GM13977 (cell line): ENCODE measurements at places on chromosomes 5 and 9.

DNA sequence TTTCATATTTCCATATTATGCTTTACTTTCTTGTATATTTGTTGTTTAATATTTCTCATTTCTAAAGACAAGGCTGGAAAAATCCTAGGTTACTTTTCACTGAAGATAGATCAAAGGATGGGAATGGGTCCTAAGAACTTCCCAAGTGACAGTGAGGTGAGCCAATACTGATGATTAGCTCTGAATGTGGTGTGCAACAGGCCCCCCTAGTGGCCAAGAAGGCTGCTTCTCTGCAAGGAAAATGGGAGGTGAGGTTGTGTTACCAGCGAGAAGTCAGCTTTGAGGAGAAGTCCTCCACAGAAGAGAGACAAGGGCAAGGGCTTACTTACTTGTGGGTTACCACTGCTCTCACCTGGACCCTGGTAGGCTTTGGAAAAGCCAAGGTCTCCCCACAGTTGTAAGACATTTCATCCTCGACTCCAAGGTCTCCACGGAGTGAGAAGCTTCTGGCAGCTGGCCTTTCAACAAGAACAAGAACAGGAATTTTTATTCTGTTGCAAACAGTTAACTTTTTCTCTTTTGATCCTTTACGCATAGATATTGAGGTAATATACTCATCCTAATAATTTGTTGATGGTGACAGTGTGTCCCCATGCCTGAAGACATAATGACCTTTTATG is 69.9 kb downstream of the MAMDC2 start:
- peak; percentile 42 for DNase-seq

GRCh38 chr5:138371454-138371853 is 19.0 kb downstream of the KDM3B start:
- no peak for DNase-seq

- DNase-seq = no peak
These were observed 19.9 kb upstream of the SUSD1 start for GRCh38 chr9:112194969-112195431.

- DNase-seq = no peak
These were observed 110.7 kb downstream of the OLFM1 start for GRCh38 chr9:135198144-135198543.

GRCh38 chr9:121738968-121739367 is 87.5 kb downstream of the DAB2IP start:
- no peak for DNase-seq

- DNase-seq = no peak
These were observed 101.9 kb downstream of the ADAMTS2 start for GRCh38 chr5:179243333-179243732.

DNA sequence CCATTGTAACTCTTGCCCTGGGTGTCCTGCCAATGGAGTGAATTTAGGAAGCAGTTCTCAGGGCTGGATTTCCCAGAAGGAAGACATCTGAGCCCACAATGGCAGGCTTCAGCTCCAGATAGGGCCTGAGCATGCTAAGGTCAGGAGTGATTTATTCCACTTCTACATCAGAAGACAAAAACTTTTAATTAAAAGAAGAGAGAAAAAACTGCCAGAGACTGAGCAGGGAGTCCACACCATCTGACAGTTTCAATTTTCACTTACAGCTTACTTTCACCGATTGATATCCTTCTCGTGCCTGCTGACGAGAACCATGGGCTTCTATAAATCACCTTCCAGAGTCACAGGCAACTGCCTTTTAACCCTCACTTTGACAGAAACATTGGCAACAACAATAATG is 228.3 kb upstream of the BRINP1 start:
- DNase-seq = no peak

GRCh38 chr5:126015235-126016181 is 407.7 kb upstream of the GRAMD2B start:
- DNase-seq = no peak

- no peak for DNase-seq
These were observed 16.2 kb downstream of the LMNB1 start for GRCh38 chr5:126793097-126793496.

DNA sequence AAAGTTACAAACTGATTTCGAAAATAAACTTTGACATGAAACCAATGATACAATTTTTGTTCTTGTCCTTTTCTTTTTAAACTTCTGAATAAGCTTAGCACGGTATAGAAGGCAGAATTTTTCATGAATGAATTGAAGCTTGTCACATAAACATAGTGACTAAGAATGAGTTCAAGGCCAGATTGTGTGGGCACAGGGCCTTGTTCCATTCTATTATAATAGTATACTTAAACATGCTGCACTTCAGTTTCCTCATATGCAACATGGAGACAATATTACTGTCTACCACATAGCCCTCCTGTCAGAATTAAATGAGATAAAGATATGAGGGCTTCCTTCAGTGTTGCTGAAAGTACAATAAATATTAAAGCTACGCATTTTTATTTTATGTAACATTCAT is 204.2 kb upstream of the HAPLN1 start:
- no peak for DNase-seq

DNA sequence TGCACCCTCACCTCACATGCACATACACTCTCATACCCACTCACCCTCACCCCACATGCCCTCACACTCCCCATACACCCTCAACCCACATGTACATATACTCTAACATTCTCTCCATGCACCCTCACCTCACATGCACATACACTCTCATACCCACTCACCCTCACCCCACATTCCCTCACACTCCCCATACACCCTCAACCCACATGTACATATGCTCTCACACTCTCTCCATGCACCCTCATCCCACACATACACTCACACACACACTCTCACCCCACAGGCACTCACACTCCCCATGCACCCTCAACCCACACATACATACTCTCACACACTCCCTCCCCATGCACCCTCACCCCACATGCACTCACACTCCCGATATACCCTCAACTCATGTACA is 550.2 kb upstream of the DAP start:
- DNase-seq = no peak

DNA sequence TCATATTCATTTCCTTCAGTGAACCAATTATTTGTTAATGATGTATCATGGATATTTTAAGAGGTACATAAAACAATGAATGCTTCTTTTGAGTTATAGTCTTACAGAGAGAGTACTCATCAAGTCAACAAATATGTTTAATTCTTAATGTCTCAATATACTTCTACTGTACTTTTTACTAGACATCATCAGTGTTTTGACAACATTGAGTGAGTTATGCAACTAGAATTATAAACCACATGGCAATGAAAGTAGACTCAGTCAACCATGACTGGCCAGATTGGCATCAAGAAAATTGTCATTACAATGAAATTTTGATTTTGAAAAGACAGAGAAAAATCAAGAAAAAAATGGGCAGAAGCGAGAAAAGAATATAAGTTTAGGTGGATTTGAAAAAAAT is 1248.1 kb upstream of the CDH18 start:
- DNase-seq = no peak

GRCh38 chr5:153520952-153521351 is 30.5 kb downstream of the GRIA1 start:
- DNase-seq = no peak

GRCh38 chr5:41507501-41507900 is 2.9 kb downstream of the PLCXD3 start:
- no peak for DNase-seq

GRCh38 chr9:27528886-27529315 is 713 bp downstream of the MOB3B start:
- peak; percentile 69 for DNase-seq

- DNase-seq = no peak
These were observed 634.4 kb downstream of the DTWD2 start for GRCh38 chr5:118353970-118354369.

GRCh38 chr9:112044186-112044585 is 130.9 kb downstream of the SUSD1 start:
- DNase-seq = no peak

DNA sequence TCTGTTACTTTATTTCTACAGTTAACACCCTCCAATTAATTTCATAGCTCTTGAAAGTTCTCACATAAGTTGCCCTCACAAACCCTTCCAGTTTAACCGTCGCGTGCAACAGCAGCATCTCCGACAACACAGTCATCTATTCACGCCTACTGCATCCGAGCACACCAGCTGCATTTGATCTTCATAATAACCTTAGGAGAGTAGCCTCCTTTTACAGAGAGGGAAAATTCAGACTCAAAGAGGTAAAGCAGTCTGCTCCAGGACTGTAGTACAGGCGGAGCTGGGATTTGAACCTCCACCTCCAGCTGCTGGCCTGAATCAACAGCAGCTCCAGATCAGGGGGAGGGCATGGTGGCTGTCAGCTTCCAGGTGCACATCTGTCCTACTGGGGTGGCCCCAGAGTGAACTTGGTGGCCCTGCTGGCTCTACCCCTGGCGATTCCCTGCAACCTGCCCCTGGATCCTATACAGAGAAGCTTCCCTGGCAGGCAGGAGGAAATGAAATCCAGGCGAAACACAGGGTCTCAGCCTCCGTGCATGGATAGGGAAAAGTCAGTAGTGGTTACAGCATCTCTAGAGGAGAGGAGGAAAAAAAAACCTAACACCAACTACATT is 71.6 kb upstream of the UNC5A start:
- DNase-seq = no peak

- no peak for DNase-seq
These were observed 168.3 kb upstream of the OTULINL start for GRCh38 chr5:14413331-14413750.

DNA sequence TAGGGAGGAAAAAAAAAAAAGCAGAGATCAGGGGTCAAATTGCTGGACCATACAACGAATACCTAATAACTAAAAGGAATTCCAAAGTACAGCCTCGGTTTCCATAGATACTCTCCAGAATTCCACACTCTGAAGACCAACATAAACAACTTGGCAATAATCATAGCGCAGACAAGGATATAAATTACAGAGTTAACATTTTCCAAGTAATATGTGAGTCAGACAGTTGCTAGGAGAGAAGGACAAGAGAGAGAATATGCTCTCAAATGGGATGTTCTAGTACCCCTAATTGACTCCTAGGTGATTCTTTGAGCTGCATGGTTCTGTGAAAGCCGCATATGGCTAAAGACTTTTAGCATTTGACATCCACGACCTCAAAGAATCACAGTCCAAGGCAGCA is 165.2 kb downstream of the FRMD3 start:
- no peak for DNase-seq

DNA sequence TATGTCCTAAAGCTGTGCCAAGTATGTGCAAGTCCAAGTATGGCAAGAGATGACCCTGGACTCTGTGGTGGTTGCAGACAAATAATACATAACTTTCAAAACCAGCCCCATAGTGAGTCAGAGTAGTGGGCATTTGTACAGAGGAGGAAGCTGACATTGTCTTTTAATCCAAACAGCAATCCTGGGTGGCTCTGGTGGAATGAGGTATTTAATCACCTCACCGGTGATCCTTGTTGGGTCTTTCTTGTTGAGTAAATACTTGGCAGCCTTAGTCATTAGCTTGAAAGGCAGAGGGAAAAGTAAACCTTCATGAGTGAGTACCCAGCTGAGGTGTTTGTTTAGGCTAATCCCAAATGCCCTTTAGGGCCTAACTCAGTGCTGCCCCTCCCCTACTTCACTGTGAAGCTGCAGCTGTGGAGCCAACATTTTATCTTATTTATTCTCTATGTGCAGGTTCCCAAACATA is 148.7 kb upstream of the SLC12A2 start:
- no peak for DNase-seq

DNA sequence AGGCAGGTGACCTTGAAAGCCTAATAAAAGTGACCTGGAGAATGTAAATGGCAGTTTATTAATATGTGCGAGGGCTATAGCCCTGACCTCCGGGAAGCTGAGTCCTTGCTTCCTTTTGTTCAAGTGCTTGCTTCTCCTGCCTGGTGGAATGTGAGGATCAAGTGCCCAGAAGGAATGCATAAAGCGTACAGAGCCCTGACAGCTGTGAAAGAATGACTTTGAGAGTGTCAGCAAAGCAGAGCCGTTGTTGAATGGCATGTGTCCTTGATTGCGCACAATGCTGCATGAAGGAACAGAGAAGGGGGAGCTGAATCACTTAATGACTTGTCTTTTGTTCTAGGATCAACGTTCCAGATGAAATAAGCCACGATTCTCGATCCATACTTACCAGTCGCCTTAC is 133.0 kb downstream of the SLF1 start:
- no peak for DNase-seq

- DNase-seq = no peak
These were observed 335.9 kb downstream of the SEMA5A start for GRCh38 chr5:9209846-9210492.

GRCh38 chr5:176561259-176561658 is 12.1 kb downstream of the CDHR2 start:
- DNase-seq = no peak

DNA sequence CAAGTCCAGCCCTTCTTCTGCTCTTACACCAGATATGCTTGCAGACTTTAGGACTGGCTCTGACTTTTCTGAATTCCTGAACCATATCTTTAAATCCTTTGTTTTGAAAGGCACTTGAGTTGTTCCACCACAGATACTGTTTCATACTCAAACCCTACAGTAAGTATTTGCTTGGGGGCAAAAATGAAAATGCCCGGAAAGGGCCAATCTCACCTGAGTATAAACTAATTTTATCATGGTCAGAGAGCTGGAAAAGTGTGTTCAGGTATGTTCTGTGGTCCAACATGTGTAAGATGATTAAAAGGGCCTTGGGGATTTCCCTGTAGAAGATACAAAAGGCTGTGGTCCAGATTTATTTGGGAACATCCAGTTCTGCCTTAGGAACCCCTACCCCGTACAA is 225.2 kb downstream of the MAN2A1 start:
- no peak for DNase-seq

DNA sequence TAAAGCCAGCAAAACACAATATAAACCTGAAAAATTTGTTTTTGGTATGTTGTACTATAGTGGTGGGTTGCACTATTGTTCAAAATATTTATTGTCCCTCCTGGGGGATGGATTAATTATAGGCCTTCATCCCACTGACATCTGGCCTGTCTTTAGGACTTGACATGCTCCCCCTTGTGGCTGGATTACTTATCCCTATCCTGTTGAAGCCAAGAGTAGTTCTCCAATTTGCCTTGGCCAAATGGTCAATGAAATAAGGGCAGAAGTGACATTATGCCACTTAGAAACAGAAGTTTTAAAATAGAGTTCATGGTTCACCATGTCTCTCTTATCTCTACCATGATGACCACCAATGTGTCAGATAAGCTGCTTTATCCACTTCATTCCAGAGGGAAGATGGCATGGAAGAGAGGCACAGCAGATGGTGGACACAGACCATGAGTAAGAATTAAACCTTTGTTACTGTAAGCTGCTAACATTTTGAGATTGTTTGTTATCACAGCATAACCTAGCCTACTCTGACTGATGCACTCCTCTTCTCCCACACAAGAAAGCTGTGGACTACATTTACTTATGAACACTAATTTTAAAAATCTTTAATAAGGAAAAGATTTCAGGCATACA is 29.2 kb upstream of the ARHGEF28 start:
- no peak for DNase-seq
